Ascending aorta (tissue), 2 donors: ENCODE measurements at places on chromosomes 5 and 9. TPM values are rescaled to one million over a fixed set of nuclear protein-coding genes. Genes with fewer than 3 reads are reported as not detected.

DNA sequence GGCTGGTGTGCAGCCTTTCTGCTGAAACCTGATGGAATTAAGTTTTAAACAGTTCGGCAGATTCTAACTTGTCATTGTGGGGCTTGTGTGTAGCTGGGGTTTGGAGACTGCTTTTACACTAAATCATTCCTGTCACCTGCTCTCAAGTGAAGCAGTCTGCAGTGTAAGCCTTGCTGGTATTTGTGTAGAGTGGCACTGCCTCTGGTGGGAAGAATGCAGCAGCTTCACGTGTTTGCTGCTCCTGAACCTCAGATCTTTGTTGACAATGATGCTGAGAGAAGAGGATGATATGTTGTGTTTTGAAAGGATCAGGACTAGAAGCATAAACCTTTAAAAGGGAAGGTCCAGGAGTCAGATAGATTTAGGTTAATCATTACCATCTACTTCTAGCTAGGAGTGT, 88.1 kb downstream of the KDM4C start:
- no peaks in the 10 kb centered on the region for H3K27me3 ChIP-seq
- H3K36me3 ChIP-seq: peaks cover 6% of the 10 kb centered on the region
- no peak overlapping the region for H3K27ac ChIP-seq
- no peak for DNase-seq
- H3K4me3 ChIP-seq: no peak overlapping the region

- H3K27ac ChIP-seq: no peak overlapping the region
- H3K36me3 ChIP-seq: no peaks in the 10 kb centered on the region
- no peaks in the 10 kb centered on the region for H3K4me1 ChIP-seq
- H3K27me3 ChIP-seq: no peaks in the 10 kb centered on the region
These were observed 20.5 kb downstream of the AQP3 start for GRCh38 chr9:33426843-33427293.

- H3K27ac ChIP-seq: no peak overlapping the region
- DNase-seq: no peak
- H3K4me3 ChIP-seq: no peak overlapping the region
- H3K4me1 ChIP-seq: no peaks in the 10 kb centered on the region
These were observed 463.8 kb downstream of the BNC2 start for GRCh38 chr9:16406526-16407225.

Gene CDH6
- total RNA-seq: 6.5 TPM

Gene LRRC26
- total RNA-seq: not detected

Gene PIP5K1B
- 0.85 TPM for total RNA-seq
